HCEC 1CT (cell line): ENCODE measurements at places on chromosomes 16 and 17.

GRCh38 chr16:81739503-81739902, 39.6 kb upstream of the PLCG2 start:
- no peak for DNase-seq

DNA sequence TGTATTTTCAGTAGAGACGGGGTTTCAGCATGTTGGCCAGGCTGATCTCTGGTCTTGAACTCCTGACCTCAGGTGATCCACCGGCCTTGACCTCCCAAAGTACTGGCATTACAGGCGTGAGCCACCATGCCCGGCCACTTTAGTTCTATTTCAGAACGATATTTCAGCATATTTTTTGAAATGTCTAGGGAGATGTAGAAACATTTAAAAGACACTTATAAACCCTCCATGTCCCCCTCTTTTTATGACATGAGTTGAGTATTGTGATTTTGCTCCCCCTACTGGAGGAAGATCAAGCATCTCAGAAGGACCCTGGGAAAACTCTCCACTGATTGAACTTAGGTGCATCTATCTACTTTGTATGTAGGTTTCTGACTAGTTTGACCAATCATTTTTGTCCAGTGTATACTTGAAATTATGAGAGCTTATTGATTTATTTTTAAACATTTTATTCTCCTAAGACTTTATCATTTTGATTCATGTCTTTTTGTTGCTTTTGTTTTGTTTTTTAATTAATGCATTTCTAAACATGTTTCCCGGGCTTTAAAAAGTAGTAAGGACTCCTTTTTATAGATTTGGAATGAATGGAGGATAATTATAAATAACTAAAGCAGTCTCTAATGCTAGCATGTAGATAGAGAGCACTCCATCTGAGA, 105.1 kb downstream of the CHD9 start:
- DNase-seq = peak; percentile 27

GRCh38 chr16:80962879-80963278, 43.8 kb downstream of the CMC2 start:
- no peak for DNase-seq

DNA sequence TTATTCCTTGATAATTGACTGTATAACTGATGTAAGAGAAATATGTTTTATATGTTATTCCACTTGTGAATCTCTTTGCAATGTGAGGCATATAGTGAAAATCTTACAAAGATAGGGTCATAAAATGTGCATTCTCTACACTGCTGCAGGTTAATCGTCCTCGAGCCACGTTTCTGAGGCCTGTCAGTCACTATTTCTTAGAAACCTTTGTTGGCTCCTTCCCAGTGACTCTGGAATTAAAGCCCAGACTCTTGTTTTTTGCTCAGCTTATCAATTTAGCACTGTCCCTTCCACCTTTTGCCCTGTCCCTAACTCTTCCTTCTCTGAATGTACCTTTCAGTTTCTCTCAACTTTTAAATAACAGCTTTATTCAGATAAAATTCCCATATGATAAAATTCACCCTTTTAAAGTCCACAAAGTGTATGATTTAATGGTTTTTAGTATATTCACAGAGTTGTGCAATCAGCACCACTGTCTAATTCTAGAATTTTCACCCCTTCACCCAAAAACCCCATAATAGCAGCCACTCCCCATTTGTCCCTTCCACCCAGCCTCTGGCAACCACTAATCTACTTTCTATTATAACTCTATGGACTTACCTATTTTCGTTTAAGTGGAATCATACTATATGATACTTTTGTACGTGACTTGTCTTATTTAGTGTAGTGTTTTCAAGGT, 8.6 kb downstream of the TNRC6A start:
- DNase-seq = no peak

GRCh38 chr17:77002103-77003045, 134.2 kb downstream of the MGAT5B start:
- peak; percentile 88 for DNase-seq

DNA sequence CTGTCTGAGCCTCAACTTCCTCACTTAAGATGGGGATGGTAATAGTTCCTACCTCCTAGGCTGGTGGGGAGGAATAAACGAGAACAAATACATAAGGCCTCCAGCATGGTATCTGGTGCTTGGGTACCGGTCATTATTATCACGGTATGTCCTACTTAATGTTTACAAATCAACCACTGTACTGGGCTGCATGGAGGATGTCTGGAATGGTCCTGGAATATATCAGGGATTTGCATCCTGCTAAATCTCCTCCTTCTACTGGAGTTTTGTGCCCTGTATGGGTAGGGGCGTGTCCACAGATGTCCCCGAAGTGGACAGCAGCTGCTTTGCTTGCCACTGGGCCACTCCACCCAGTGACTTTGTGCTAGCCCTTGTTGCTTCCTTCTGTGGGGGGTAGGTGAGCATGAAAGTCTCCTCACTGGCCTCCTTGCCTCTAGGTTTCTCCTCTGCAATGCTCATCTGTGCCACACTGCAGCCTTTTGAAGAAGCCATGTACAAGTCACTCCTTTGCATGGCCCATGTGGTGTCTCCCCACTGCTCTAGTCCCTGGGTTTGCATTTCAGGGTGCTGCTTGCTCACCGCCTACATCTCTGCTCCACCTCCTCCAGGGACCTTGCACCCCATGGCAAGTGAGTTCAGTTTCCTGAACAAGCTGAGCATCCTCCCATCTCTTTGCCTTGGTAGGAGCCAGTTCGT, 2.2 kb upstream of the CMIP start:
- DNase-seq = no peak

- DNase-seq = no peak
Measured at GRCh38 chr16:56571525-56571924, 6.7 kb downstream of the MT4 start.

DNA sequence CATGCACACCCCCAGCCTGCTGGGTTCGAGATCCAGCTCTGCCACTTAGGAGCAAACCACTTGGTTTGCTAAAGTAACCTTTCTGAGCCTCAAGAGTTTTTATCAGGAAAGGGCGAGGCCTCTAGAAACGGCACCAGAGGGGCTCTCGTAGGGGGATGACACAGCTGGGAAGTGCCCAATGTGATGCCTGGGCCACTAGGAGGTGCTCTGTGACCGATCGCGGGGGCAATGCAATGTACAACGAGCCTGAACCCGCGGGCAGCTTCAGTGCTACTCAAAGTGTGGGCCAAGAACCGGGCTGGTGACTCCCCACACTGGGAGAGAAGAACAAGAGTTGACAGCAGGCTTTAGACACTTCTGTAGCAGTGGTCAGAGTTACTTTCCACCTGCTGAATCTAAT, 9.4 kb downstream of the C16orf89 start:
- DNase-seq = no peak

GRCh38 chr17:4679658-4680057, 24.3 kb downstream of the PELP1 start:
- peak; percentile 62 for DNase-seq

GRCh38 chr16:71623597-71623996, 2.4 kb upstream of the MARVELD3 start:
- no peak for DNase-seq

- no peak for DNase-seq
Measured at GRCh38 chr16:85986931-85987749, 88.2 kb downstream of the IRF8 start.

- no peak for DNase-seq
Measured at GRCh38 chr16:82616356-82616755, 10.4 kb upstream of the CDH13 start.
